ENCODE measurements at places on chromosomes 3 and 15.

- DNase-seq, result no peak
Measured at GRCh38 chr15:29888646-29889045, 66.4 kb upstream of the TJP1 start.

GRCh38 chr15:39282663-39283208, 298.1 kb upstream of the THBS1 start:
- no peak for DNase-seq

- no peak for DNase-seq
Measured at GRCh38 chr3:24709956-24710355, 215.3 kb upstream of the THRB start.

DNA sequence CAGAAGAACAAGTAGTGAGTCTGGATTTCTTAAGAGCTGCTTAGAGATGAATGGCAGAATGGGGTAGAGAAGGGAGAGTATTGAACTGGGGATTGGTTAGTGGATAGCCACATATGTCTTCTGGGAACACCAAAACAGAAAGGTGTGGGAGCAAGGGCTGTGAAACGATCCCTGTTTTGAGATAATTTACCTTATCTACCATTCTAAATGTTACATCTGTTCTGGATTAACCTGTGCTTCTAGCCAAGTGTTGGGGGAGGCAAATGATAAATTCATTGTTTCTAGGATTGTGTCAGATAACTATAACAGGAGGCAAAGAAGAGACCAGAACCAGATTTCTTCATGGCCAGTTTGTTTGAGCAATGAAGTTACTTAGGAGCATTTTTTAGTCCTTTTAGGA, 8.4 kb downstream of the NR1D2 start:
- DNase-seq, result no peak

DNA sequence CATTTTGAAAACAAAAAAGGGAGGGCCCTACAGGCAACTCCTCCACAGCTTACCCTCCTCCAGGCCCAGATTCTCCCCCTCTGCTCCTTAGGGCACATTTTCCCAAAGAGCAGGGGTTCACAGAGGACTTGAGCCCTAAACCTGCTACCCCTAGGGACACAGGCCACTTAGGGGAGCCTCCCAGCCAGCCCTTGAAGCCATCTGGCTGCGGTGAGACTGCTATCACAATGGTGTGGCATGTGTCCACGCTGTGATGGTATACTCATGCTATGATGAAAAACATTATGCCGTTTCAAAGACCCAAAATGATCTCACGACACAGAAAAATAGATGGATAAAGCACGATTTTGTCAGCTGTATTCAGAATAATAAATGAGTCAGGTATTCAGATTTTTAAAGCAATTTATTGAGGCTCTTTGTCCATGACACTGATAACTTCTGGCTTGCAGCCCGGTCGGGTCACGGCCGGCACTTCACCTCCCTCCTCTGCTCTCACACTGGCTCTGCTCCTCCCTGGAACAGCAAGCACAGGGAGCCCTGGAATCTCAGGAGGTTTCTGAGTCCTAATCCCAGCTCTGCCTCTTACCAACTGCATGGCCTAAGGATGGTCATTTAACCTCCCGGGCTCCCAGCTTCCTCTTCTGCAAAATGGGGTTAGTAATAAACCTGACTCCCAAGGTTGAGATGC, 115.3 kb downstream of the MEGF11 start:
- DNase-seq, result no peak

Measured in Kasumi-1 (cell line).